NCI-H1417 (cell line): ENCODE measurements at places on chromosomes 3 and 15.

DNA sequence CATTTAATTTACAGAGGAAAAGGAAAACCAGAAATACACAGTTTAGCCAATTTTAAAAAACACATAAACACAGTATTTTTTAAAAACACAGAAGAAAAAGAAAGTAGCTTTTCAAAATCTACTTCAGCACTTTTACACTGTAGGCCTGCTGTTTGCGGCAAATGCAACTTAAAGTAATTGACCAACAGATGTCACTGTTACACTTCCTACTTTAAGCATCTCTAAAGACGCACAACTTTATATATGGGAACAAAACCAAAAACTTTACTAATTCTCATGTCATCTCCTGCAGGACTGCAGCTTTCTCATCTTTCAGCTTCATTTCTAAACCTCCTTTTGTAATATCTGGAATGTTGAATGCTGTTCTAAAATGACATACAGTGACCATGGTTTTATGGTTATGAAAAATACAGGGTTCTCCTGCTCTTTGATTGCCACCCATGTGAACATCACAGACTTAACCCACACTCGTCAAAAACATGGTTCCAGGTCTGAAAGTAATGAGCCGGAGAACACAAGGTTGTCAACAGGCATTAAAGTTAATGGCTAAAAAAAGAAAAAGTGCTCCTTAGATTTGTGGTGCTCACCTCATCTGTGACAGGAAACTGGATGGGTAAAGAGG lies 107.9 kb downstream of the FMN1 start:
- peak; percentile 11 for DNase-seq

GRCh38 chr3:106814231-106814630 lies 563.0 kb upstream of the CCDC54 start:
- no peak for DNase-seq

GRCh38 chr15:74950078-74950908 lies 6.3 kb downstream of the RPP25 start:
- DNase-seq: peak; percentile 80

DNA sequence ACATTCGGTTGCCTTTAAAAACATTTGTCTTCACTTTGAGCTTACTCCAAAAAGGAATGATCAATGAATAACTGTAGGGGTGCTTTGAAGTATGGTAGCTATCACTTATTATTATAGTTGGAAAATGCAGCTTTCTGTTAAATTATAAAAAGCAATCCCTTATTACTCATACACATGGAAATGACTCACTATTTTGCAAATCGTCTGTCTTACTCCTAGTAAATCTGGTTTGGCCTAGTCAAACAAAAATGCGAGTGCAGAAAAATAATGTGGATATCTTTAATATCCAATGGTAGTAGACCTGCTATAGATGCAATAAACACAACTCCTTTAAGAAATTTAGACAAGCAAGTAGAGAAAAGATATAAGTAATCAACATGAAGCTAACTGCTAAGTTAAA lies 112.5 kb downstream of the ZIC1 start:
- no peak for DNase-seq

GRCh38 chr3:160707187-160707794 lies 30.3 kb downstream of the ARL14 start:
- peak; percentile 89 for DNase-seq

- DNase-seq: no peak
Observed at GRCh38 chr3:122094125-122094524, 39.0 kb downstream of the CD86 start.

- DNase-seq: no peak
Observed at GRCh38 chr3:58421004-58421403, 12.6 kb downstream of the PDHB start.

DNA sequence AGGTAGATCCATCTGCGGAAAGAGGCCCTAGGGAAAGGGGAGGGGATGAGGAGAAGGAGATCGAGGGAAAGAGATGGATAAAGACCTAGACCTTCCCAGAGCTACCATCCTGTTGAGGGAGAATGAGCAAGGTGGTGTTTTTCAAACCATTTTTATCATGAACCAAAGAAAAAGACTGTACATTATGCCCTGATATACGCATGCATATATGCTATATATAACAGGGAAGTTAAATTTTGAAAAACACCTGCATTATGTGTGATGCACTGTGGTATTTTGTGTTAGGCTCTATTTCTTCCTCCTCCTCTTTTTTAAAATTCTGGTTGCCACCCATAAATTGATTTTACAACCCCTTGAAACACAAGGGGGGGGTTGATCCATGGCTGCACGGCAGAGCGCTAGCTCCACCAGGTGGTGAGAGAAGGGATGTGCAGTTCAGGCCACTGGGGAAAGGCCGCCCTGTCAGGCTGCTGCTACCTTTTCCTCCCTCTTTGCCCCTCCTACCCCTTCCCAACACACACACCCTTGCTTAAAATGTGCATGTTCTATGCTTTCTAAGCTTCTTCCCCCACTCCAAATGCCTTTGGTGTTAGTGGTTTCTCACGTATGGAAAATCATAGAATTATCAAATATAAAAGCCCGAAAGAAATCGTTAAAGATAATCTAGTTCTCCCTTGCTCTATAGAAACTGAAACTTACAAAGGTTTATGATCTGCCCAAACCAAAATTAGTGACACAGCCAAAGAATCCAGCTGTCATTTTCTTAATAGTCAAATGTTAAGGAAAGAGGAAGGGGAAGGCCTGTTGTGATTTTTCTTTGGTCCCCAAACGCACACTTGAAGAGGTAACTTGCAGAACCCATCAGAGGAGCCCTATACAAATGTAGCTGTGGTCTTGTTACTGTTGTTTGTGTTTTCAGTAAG lies 262.0 kb upstream of the UMPS start:
- peak; percentile 66 for DNase-seq

DNA sequence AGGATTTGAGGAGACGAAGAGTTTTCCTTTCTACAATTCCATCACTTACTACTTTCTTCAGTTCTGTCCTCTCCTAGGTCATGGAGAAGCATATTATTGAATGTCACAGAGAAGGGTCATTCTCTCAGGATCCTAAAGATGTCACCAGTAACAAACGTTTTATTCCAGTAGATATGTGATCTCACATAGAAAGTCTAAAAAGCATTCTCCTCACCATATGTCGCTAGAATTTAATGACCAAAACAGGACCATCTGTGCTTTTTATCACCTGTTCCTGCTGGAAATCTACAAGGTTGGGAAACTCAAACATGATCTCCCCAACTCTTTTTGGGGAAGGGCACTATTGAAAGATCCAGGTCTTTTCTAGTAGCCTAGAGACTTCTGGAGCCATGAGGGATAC lies 24.0 kb upstream of the FRMD5 start:
- DNase-seq: no peak

DNA sequence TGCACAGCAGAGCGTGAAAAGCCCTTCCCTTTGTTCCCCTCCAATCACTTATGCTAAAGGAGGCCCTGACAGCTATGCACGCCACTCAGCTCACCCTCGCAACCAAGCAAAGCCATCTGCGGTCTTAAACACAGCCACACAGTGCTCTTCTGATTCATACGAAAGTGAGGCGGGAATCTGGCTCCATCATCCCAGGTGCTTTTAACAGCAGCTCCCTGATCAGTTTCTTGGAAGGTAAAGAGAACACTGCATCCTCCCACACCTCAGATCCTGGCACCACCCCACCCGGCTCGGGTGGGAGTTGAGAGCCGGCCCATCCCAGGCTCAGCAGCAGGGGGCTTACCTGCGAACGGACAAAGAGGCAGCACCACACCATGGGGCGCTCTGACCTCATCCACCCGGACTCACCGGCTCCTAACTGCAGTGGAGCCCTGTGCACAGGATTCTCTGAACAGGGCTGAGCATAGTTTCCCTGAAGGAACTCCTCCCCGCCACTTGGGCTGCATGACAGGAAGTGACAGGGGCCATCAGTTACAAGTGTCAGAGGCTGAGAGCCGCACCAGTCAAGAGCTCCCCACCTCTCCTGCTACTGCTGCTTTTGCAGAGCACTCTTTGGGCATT lies 114.3 kb upstream of the ARHGEF3 start:
- peak; percentile 69 for DNase-seq

- no peak for DNase-seq
Observed at GRCh38 chr3:113117511-113118234, 93.7 kb upstream of the BOC start.

GRCh38 chr3:23576379-23576959 lies 229.3 kb upstream of the UBE2E1 start:
- no peak for DNase-seq
